CD4-positive, alpha-beta T cell treated with Interleukin-4 for 4 hours (primary cell): ENCODE measurements at places on chromosomes 7 and 10.

GRCh38 chr7:16062269-16062668 lies 359.1 kb downstream of the CRPPA start:
- DNase-seq: no peak

DNA sequence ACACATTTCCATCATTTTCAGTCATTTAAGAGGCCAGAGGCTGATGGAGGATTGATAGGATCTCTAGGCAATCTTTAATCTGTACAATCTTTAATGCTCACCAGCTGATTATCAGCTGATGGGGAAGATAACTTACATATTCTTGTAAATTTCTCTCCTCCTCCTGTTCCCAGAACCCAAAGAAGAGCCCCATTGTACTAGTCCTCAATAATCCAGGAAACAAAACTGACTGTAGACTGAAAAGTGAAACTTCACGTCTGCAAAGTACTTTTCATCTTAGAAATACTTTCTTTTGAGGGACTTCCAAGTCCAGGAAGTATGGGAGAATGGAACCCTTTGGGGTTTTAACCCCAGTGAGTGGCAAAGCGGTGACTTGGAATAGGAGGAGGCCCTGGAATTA lies 283.3 kb downstream of the FRMD4A start:
- no peak for DNase-seq

DNA sequence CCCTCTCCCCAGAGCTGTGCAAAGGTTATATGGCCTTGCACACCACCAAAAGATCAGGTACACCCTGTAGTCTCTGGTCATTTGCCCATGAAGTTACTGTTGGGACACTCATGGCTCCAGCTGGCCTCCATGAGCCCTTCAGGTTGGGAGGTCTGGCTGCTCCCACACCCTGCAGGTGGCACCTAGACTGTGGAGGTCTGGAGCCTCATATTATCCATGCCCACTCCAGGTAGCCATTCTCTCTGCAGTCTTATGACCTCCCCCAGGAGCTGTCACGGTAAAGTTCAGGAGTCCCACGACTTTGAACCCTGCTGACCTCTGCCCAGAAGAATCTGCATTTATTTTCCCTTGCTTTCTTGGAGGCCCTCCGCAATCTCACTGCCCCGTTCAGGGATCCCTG lies 39.2 kb upstream of the GAD2 start:
- DNase-seq: no peak

- no peak for DNase-seq
Observed at GRCh38 chr7:26348234-26348851, 56.7 kb downstream of the SNX10 start.

GRCh38 chr10:32893434-32893833 lies 64.6 kb downstream of the ITGB1 start:
- DNase-seq: no peak

- no peak for DNase-seq
Observed at GRCh38 chr7:150586785-150587152, 19.6 kb downstream of the GIMAP4 start.

- DNase-seq: no peak
Observed at GRCh38 chr7:111223802-111224253, 132.9 kb downstream of the LRRN3 start.

GRCh38 chr7:601595-602340 lies 82.1 kb upstream of the PDGFA start:
- peak; percentile 84 for DNase-seq

DNA sequence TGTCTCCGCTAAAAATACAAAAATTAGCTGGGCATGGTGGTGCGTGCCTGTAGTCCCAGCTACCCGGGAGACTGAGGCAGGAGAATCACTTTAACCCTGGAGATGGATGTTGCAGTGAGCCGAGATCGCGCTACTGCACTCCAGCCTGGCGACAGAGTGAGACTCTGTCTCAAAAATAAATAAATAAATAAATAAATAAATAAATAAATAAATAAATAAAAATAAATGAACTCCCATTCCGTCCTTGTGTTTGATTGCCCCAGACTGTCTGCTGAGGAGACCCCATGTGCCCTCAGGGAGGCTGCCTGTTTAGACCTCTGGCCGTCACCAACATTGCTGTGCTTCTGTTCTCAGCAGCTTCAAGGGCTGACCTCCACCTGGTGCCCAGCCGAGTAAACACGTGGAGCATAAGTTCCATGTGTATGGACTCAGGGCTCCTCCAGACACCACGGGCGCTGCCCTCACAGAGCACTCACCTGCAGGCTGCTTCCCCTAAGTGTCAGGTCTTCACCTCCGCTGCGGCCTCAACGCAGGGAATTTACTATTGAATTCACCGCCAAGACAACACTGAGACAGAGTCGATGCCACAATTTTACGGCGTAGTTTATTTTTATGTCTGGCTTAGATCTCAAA lies 32.0 kb downstream of the VOPP1 start:
- DNase-seq: no peak

DNA sequence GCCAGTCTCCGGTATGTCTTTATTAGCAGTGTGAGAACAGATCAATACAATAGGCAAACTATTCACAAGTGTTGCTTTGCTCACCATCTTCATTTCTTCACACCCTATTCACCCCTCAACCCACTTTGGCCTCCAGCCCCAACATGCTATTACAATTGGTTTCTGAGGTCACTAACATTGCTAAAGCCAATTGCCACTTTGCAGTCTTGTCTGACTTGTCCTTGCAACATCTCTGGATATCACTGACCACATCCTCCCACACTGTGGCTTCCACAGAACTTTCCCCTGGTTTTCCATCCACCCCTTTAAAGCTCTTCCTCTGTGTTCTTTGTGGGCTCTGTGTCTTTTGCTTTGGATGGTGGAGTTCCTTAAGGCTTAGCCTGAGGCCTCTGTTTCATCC lies 5.2 kb upstream of the APBB1IP start:
- no peak for DNase-seq

DNA sequence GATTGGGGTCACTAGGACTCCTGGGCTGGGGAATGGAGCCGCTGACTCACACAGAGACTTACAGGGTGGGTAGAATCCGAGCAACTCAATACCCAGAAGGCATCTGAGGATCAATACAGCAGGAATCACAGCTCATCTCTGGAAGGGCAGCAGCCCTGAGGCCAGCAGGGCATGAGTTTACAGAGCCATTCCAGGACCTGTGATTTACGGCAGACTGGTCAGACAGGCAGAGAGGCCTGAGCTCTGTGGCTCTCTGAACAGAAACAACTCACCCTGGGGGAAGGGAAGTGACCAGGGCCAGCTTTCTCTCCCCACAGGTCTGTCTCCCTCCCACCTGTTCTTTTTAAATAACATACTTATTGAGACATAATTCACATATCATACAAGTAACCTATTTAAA lies 88.2 kb upstream of the CXCL12 start:
- no peak for DNase-seq

DNA sequence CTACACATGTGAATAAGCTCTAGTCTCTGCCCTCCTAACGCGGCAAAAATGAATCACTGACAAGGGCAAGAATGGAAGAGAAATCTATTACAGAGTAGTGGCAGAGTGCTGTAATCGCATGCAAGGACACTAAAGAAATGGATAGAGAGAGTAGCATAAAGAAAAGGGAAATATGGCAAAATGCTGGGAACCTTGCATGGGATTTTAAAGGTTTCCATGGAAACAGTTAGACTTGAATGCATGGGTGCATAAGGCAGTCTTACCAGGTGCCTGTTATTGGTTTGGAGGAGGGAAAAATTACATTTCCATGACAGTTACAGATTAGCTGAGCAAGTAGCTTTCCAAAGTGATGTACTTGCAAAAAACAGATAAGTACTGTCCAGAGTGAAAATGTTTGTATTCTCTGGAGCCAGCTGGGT lies 233.4 kb downstream of the PTN start:
- DNase-seq: no peak

DNA sequence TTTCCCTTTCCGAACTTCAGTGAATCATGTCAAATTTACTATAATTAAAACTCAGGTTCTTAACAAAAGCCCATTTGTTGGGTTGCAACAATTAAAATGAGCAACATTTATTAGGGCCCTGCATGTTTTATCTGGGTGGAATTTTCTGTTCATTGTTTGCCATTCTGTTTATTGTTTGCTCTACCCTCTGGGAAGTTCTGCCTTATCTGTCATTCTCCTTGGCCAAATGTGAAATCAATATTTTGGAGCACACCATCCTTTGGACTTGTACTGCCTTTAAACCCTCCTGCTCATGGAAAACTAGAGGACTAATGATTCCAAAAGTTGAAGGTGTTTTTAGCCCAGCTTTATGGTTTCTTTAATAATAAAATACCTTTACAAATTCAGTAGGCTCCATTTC lies 134.5 kb upstream of the KCND2 start:
- no peak for DNase-seq

- DNase-seq: no peak
Observed at GRCh38 chr10:75987616-75988015, 556.2 kb downstream of the LRMDA start.

DNA sequence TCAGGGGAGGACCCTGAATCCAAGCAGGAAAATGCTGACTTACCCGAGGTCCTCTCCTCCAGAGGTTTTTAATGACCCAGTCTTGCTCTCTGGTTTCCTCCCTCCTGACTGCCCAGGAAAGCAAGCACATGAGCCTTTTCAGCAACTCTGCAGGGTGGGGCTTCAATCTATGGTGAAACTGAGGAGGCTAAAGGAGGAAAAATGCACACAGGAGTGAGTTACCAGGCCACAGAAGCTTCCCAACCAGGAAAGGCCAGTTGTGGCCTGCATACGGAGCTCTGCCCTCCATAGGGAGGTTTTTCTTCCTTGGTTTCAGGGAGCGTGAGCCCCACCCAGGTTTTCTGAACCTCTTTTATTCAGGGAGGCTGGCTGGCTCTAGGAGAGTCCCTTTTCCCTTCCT lies 14.1 kb upstream of the DLG5 start:
- DNase-seq: no peak

GRCh38 chr10:128091636-128092210 lies 34.5 kb downstream of the MKI67 start:
- DNase-seq: no peak

- DNase-seq: no peak
Observed at GRCh38 chr7:28954471-28954870, 3.7 kb downstream of the TRIL start.
